CD4-positive, CD25-positive, alpha-beta regulatory T cell (primary cell): ENCODE measurements at places on chromosomes 11 and 22.

- no peak for DNase-seq
Measured at GRCh38 chr11:70153133-70153727, 49.9 kb upstream of the FADD start.

- peak; percentile 95 for DNase-seq
Measured at GRCh38 chr11:65652511-65653228, 10.0 kb downstream of the RELA start.

GRCh38 chr22:36565686-36566085 is 36.7 kb upstream of the EIF3D start:
- DNase-seq: no peak

GRCh38 chr22:19576460-19577421 is 52.5 kb upstream of the CLDN5 start:
- no peak for DNase-seq
